Astrocyte (in vitro differentiated cells and primary cell): ENCODE measurements at places on chromosomes 5 and 9. TPM values are rescaled to one million over a fixed set of nuclear protein-coding genes. Genes with fewer than 3 reads are reported as not detected.
A peak's percentile ranks its signal among the peaks of the same experiment; 100 is the strongest.

DNA sequence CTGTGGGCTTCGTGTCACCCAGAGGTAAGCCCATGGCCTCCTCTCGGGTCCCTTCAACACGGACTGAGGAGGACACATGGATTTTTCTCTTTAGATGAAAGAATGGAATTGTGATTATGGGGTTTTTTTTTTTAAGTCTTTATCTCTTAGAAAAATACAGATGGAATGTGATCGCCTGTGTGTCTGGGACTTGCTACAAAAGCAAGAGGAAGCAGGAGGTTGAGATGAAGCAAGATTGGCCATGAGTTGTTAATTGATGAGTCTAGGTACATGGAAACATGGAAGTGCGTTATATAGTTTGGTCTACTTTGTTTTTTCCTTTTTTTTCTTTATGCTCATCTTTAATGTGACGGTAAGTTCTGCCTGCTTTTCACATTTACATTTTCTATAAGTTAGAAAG, 14.6 kb downstream of the USP20 start:
- peak; percentile 80 for DNase-seq

DNA sequence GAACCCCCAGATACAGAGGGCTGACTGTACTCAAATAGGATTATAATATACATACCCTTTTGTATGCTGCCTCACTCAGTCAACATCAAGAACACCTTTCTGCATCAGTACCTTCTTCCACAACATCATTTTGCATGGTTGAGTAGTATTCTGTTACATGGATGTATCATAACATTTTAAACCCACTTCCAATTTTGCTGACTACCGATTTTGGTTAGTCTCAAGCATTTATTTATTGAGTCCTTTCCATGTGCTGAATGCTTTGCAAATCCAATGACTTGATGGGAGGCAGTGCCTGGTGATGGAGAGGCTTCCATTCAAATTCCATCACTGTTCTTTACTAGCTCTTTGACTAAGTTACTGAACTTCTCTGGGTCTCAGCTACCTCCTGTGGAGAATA, 182.0 kb upstream of the KLF4 start:
- no peak for DNase-seq

DNA sequence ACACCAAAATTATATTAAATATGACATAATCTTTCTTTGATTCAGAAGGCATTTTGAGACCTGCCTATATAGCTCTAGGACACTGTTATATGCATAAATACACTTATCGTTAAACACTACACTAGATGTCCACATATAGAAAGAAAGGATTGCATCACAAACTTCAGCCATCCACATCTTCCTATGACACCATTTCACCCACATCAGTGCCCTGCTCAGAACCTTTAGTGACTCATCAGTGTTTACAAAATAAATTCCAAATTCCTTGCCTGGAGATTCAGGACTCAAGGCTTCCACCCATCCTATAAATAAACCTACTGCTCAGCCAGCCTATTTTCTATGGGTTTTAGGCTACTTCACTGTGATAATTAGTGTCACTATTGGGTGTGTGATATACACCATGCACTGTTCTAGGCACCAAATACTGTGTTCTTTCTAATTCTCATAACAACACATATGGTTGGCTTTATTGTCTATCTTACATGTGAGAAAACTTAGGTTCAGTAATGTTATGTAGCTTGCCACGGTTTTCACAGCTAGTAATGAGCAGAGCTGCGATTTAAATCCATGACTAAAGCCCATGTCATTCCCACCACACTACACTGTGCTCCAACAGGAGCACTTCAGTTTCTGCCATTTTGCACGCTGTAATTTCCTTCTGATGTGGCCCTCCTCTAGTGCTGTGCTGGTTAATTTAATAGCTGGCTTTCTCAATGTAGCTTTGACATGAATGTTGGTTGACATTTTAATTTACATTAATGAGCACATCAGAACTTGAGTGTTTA, 103.3 kb downstream of the SREK1 start:
- peak; percentile 81 for DNase-seq

- no peak for DNase-seq
Measured at GRCh38 chr5:128258372-128258771, 174.8 kb downstream of the SLC12A2 start.

- DNase-seq, result no peak
Measured at GRCh38 chr5:94672746-94673145, 54.3 kb downstream of the SLF1 start.

- peak; percentile 51 for DNase-seq
Measured at GRCh38 chr5:159749146-159749545, 167.1 kb upstream of the ADRA1B start.

DNA sequence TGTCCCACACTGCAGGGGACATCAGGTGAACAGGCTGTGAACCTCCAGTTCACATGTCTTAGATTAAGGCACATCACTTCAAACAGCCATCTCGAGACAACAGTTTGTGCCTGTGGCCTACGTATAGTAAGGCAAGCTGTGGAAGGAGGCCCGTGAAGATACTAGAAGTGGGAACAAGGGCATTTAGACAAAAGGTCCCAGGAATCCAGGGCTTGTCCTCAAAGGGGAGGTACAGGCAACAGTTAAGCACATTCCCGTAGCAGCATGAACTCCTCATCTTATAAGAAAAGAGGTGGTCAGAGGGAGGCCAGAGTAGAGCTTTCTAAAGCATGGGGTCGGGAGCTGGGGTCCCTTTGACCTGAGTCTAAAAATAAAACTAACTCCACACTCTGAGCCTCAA, 122.5 kb upstream of the TRPM3 start:
- no peak for DNase-seq

- DNase-seq, result peak; percentile 72
Measured at GRCh38 chr9:125525921-125526631, 180.9 kb downstream of the MAPKAP1 start.

- no peak for DNase-seq
Measured at GRCh38 chr5:96300976-96301375, 132.1 kb downstream of the PCSK1 start.

GPR151 gene
- not detected in 2 replicates for total RNA-seq

MAP1B gene
- total RNA-seq, result 386 and 476 TPM in 2 replicates

C6 gene
- total RNA-seq, result not detected in 2 replicates

STKLD1 gene
- 0.58 and 0.82 TPM in 2 replicates for total RNA-seq

SIT1 gene
- total RNA-seq, result not detected in 2 replicates

PTPRD gene
- 84.0 and 88.1 TPM in 2 replicates for total RNA-seq

LRRC19 gene
- total RNA-seq, result not detected in 2 replicates

IFNB1 gene
- 2.5 and 3.2 TPM in 2 replicates for total RNA-seq
